ENCODE measurements at places on chromosomes 4 and X.

- no peak for DNase-seq
Measured at GRCh38 chr4:78372355-78372988, 179.1 kb upstream of the ANXA3 start.

DNA sequence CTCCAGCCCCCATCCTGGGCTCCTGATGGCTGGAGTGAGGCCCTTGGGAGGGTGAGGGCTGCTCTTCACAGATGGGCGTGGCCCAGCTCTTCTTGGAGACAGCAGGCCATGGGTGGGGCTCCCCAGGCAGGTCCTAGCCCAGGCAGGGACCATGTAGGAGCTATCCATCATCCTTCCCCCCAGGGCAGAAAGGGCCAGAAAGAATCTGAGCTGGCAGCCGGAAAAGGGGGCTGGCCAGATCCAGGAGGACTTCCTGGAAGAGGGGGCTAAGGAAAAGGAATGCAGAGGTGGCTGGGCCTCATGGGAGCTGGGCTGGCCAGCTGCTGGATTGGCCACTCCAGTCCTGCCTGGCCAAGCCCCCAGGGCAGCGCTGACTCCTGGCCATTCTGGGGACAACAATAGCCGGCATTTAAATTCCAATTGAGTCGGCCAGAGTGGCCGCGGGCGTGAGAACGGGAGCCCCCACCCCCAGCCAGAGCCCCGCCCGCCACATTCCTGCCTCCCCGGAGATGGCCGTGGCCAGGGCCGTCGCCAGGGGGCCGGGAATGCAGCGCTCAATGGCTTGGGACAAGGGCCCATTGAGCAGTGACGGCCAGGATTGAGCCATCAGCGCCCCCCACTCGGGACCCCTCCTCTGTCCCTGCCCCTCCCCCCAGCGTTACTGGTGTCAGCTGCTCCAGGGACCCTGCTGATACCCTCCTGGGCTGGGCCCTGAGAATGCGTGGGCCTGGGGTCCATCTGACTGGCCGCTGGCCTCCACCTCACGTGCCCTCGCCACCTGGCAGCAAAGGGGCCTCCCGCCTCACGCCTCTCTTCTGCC is 15.1 kb upstream of the FGFR3 start:
- no peak for DNase-seq

GRCh38 chrX:48076343-48076742 is 4.9 kb upstream of the ZNF630 start:
- DNase-seq = no peak

- DNase-seq = no peak
Measured at GRCh38 chr4:183876268-183876934, 28.7 kb upstream of the STOX2 start.

GRCh38 chr4:155487210-155487609 is 110.4 kb upstream of the MAP9 start:
- no peak for DNase-seq

DNA sequence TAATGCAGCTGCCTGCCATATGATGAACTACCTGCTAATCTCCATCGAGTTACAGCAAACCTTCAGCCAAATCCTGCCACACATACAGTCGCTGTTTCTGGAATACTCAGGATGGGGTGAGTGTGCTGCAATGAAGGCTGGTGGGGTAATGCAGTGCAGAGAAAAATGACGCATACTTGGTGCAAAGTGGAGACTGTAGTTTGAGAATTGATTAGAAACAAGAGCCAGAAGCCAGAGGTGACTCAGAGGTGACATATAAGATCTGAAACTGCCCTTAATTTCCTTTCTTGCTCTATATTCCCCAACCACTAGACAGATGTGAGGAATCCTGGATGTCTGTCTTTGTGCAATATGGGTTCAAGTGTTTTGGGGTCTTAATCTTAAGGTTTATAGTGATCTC is 22.0 kb downstream of the C4orf54 start:
- no peak for DNase-seq

DNA sequence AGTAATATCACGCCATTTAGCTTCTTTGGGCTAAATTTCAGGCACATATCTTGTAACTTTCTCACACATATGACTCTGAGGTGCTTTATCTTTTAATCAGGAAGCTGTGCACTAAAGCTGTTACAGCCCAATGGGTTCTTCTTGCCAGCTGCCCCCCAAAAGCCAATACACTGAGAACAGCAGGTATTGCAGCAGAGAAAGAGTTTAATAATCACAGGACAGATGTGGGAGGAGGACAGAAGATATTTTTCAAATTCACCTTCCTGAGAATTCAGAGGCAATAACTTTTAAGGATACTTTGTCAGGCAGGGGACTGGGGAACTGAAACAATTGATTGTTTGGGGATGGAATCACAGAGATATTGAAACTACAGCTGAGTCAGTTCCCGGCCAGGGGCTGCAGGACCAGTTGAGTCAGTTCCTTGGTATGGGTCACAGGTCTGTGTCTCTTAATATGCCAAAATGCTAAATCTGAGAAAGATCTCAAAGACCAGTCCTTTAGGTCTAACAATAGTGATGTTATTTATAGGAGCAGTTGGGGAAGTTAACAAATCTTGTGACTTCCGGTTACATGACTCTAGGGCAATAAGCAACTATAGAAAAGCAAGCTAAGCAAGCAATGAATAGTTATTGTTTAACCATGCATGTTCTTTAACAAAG is 28.1 kb downstream of the DDIT4L start:
- DNase-seq = no peak

- no peak for DNase-seq
Measured at GRCh38 chr4:121421594-121421993, 40.8 kb upstream of the QRFPR start.

DNA sequence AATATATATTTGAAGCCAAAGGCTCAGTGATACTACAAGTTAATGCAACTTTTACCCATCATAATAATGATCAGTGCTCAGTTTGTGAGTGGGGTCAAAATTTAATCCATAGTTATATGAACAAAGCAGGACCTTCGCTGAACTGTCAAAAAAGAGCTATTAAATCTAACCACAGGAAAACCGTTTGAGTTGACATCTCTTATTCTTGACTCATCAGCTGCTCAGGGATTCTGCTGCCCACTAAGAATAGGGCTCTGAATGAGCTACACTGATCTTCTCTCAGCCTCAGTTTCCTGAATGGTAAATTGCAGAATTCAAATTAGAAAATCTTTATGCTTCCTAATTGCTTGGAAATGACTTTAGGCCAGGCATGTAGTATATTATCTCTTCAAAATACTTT is 44.9 kb upstream of the NAP1L5 start:
- DNase-seq = no peak

- peak; percentile 87 for DNase-seq
Measured at GRCh38 chr4:54224996-54225597, 4.0 kb upstream of the PDGFRA start.

- no peak for DNase-seq
Measured at GRCh38 chr4:155799794-155800123, 40.9 kb downstream of the GUCY1B1 start.

DNA sequence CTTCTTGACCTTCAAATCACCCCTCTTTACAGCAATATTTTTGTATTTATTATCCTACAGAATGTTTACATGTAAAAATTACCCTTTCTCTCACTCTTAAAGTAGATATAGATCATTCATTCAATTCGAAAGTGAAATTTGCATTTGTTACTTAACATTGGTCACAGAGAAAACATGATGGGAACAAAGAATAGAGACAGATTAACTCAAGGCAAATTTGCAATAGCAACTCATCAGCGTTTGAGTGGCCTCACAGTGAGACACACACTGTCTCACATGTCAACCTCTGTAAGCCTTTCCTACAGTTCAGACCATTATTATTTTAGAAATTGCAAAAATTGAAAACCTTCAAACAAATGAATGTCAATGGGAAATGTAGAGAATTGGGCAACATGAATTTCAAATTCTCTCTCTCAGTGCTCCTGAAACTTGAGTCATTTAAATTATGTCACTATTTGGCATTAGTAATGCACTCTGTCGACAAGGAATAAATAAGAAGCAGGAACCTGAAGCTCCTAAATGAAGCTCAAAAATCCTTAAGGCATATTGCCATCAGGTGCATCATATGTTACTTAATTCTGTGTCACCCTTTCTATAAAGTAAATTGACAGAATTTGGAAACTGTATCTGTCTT is 148.3 kb upstream of the ANXA10 start:
- no peak for DNase-seq

DNA sequence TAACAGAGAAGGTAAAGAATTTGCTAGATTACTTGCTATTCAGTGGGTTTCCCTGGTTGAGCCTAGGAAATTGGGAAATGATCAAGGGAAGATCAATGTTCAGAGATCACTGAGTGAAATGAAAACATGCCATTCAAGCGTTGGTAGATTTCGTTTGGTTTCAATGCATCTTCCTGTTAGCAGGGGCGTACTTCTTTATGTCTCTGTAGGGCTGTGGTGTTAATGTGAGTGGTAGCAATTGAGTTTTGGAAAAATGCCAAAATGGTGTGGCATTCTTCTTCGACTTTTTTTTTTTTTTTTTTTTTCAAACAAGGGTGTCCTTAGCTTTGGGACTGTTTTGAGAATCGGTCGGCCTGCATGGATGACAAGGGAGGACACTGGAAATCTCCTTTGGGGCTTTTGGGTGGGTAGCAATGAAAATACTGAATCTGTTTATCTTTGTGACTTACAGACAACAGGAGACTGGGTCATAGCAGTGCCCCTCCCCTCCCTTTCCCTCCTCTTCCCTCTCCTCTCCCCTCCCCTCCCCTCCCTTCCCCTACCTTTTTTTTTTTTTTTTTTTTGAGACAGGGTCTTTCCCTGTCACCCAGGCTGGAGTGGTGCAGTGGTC is 50.4 kb downstream of the SPRY1 start:
- no peak for DNase-seq

GRCh38 chr4:182944484-182945213 is 27.5 kb upstream of the DCTD start:
- DNase-seq = no peak

- DNase-seq = no peak
Measured at GRCh38 chr4:98749206-98749605, 90.8 kb upstream of the TSPAN5 start.

DNA sequence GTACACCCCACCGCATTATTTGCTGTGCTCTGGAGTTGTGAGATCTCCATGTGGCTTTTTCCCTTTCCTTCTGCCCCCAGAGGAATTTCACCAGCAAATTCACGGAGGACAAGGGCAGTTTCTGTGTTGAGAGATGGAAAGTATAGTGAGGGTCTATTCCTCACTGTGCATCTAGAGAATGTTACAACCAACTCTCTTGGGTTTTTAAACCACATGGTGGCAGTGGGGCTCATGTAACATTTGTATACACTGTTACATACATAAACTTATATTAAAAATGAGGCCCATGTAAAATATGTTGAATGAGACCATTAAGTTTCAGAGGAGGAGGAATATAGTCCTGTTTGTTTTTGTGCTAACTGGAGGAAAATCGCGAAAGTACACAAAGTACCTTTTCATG is 909 bp upstream of the PRKG2 start:
- DNase-seq = no peak

DNA sequence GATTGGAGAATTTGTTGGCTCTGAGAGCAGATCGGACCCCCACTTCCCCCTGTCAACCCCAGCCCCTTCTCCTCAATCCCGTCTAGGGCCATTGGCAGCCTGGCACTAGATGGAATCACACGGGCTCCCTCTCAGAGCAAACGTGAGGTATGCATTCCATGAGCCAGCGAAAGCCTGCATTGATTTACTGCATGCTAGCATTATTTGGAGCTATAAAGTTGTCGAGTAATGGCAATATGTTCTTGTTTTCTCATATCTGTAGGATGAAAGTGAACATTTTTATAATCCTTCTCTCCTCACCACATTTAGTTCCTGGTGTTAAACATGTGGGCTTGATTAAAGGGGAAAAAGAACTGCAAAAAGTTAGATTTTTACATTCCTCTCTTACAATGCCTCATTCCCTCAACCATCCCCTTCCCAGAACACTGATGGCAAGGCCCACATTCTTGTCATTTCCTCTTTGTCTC is 159.2 kb downstream of the SPRY1 start:
- no peak for DNase-seq

DNA sequence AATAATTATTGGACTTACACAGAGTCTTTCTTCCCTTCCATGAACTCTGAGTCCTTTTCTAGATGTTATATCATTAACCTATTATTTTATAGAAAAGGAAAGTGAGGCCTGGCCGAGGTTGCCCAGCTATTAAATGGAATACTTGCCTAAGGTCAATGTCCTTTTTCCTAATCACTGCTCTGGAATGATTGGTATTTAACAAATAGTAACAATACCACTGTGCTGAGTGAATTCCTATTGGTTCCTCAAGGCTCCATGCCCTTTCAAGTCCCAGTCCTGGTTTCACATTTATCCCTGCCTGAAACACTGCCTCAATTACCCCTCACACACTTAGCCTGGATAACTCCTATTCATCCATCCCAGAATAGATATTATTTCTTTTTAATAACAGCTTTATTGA is 6.2 kb downstream of the TCEAL9 start:
- DNase-seq = no peak

- DNase-seq = no peak
Measured at GRCh38 chrX:53587795-53588420, 98.6 kb downstream of the HUWE1 start.

GRCh38 chr4:109998867-109999584 is 86.3 kb downstream of the EGF start:
- DNase-seq = no peak

DNA sequence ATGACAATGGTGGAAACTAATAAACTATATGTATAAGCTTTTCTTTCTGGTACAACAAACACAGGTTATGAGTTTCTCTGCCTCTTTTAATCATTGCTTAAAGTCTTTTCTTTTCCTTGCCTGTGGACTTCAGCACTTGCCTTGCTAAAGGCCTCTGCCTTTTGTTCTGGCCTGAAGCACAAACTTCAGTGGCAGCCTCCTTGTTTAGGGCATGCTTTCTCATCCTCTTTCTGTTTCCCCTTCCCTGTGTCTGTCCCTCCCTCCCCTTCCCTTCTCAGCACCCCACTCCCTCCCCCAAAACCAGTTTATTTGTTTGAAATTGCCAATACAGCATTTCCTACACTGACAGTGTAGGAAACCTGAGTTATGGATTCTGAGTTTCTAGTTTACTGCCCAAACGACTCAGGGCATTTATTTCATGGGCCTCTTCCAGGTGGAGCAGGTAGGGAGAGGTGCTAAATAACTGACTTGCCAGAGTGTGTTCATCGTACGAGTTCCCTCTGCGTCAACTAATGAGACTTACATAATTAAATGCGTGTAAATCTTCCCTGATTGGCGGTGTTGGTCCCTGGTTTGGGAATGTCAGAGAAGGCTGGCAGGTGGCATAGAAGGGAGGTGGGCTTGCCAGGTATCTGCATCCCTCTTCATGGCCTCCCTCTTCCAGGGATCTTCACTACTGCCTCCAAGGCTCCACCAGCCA is 311.0 kb downstream of the FBXW7 start:
- DNase-seq = no peak

DNA sequence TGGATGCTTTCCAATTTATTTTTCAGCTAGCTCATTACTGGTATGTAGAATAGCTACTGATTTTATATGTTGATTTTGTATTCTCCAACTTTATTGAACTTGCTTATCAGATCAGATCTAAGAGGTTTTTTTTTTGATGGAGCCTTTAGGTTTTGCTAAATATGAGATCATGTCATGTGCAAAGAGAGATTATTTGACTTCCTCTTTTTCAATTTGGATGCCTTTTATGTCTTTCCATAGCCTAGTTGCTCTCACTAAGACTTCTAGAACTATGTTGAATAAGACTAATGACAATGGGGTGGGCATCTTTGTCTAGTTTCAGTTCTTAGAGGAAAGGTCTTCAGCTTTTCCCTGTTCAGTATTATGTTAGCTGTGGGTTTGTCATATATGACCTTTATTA is 11.7 kb downstream of the MAGEE1 start:
- DNase-seq = no peak

GRCh38 chr4:106041294-106042002 is 146.2 kb downstream of the NPNT start:
- DNase-seq = no peak

GRCh38 chr4:128861856-128862518 is 52.5 kb downstream of the JADE1 start:
- DNase-seq = no peak

- no peak for DNase-seq
Measured at GRCh38 chrX:12580548-12580947, 210.7 kb upstream of the PRPS2 start.
